Bronchial epithelial cell (primary cell): ENCODE measurements at places on chromosomes 5 and 9.

GRCh38 chr9:113563826-113564497, 100.4 kb downstream of the RGS3 start:
- DNase-seq = no peak

- no peak for DNase-seq
Observed at GRCh38 chr5:20030125-20030524, 42.1 kb upstream of the CDH18 start.

- no peak for DNase-seq
Observed at GRCh38 chr5:131758520-131758900, 38.3 kb downstream of the FNIP1 start.

- DNase-seq = no peak
Observed at GRCh38 chr5:168925160-168925559, 346.0 kb upstream of the PANK3 start.

DNA sequence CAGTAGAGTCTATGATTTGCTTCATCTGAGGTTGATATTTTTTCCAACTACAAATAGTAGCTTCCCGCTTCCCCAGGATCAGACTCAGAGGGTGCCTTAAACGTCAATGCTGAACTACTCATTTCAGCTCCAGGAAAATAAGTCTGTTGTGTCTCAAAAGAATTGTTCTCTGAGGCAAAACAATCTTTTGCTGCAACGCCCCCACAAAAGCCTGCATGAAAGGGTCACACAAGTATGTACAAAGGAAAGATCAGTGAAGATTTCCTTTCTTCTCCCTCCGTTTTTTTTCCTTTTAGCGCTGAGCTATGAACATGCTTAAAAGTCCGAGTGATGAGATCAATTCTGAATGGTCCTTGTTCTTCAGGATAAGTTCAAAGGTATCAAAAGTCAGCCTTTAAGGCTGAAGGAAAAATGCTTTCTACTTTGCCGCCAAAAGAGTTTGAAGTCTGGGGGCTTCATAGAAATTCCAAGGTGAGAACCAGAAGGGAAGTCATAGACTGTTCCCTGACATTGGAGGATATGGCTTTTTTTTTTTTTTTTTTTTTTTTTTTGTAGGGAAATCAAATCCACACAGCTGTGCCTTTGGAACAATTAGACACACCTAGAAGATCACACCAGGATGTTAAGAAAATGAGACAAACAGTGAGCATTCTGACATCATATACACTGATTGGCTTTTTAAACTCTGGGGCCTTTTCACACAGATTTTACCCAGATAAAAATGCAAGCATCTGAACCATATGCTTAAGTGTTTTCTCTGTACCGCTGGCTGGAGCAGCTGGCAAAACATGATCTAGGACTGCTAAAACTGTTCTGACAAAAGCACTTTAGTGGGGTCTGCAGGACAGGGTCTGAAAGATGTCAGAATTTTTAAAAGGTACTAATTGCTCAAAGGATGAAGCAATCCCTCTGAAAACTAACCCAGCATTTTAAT, 329.3 kb downstream of the ENC1 start:
- no peak for DNase-seq

- DNase-seq = no peak
Observed at GRCh38 chr5:18563853-18564252, 929.6 kb downstream of the TAF11L14 start.

GRCh38 chr5:177440211-177440989, 6.2 kb upstream of the PRR7 start:
- DNase-seq = no peak

GRCh38 chr9:98807070-98807813, at the start of gene GALNT12:
TSS of gene GALNT12 (plus strand) at chr9:98807670. CDS start at chr9:98807699, 29 bp downstream.
- no peak for DNase-seq

DNA sequence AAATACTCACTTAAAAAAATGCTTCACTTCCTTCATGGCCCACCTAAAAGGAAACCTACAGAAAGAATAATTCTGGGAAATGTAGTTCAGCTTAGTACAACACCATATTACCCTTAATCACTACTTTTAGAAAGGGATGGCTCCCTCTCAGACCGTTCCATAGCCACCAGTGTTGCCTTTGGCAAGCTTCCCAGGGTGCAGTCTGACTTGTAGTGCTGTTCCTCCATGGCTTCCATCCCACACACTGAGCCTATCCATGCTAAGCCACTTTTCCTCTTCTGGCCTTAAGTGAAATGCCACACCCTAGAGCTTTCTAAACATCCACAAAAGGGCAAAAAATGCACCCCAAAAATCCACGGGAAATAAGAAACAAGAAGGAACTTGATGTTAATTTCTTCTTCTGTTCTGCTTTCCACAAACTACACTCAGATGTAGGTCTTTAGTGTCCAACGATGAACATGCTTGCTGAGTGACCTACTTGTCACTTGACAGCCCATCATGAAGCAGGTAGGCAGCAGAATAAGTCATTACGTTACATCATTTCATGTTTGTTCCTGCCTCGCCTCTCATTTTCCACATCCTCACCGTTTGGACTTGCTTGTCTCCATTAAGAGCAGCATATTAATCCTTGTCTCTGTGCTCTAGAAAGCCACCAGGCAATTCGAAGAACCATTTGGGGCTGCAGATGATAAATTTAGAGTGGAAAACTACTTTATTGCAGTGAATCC, 391.1 kb upstream of the GRAMD2B start:
- DNase-seq = peak; percentile 69

DNA sequence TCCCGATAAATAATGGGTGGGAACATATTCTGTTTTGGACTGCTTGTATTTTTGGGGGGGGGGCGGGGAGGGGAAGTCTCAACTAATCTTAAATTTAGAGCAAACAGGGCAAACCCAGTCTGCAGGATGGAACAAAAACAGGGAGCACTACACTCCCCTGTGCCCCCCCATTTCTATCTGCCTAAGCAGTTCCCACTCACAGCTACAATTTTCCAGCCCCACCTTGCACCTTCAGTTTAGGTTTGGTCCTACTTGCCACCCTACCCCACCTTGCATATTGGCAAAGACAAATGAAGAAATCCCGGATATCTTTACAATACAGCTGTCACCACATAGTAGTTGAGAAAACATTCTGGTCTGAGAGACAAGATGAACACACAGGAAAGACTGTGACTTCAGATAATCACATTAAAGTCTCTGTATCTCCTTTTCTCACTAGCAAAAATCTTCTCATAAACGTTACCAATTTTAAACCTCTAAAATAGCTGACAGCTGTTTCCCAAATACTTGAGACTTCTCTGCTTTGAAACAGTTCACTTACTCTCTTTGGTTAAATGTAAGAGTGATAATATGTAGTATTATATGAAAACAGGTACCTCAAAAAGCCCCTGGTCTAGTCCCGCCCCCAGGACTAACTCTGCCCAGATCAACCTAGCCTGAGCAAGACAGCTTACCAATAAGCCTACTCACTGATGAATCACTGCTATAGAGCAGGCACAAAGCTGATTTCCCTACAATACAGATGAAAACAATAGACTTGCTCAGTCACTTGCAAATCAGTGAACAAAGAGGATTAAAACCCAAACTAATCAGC, 5.2 kb upstream of the RAPGEF6 start:
- DNase-seq = peak; percentile 83

DNA sequence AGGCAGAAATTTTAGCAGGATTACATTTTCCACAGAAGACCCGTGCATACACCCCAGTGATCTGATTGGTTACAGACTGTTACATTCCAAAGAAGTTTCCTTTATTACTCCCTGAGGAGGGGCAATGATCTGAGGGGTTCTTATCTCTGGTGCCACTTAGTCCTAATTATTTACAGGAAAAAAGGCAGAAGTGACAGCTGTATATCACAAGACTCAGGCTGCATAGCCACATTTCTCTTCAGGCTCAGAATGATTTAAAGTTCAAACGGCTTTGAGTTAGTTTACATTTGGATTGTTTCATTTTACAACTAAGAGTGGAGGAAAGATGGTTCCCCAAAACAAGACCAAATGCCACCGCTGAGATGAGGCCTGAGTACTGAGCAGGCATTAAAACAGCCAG, 17.3 kb downstream of the NAIF1 start:
- no peak for DNase-seq

GRCh38 chr5:138753794-138754698, 821 bp downstream of the CTNNA1 start:
- peak; percentile 69 for DNase-seq

DNA sequence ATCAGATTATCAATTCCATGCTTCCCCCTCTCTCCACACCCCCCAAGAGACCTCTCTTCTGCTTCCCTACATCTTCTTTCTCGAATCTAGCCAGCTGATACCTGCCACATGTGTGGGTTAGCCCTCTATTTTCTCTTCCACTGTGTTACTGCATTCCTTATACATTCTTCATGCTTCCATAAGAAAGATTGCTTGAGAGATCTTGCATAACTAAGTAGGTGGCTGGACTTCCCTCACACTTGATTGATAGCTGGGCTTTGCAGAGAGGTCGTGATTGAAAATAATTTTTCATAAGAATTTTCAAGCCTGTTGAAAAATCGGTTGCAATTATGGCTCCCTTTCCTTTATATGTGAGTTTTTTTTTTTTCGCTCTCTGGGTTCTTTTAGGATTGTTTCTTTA, 33.0 kb upstream of the PANK3 start:
- peak; percentile 27 for DNase-seq

DNA sequence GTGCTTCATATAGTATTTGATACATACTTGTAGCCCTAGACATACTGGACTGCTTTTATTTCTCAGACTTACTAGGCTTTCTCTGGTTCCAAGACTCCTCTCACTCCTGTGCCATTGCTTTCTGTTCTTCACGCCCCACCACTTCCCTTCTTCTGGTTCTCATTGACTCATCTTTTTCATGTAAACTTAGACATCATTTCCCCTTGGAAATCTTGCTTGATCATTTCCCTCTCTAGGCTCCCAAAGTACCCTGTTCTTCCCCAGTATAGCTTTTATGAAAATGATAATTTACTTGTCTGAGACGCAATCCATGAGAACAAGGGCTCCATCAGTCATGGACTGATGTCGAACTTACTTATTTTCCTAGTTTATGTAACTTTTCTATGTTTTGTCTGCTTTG, 83.5 kb downstream of the TLR4 start:
- DNase-seq = no peak

DNA sequence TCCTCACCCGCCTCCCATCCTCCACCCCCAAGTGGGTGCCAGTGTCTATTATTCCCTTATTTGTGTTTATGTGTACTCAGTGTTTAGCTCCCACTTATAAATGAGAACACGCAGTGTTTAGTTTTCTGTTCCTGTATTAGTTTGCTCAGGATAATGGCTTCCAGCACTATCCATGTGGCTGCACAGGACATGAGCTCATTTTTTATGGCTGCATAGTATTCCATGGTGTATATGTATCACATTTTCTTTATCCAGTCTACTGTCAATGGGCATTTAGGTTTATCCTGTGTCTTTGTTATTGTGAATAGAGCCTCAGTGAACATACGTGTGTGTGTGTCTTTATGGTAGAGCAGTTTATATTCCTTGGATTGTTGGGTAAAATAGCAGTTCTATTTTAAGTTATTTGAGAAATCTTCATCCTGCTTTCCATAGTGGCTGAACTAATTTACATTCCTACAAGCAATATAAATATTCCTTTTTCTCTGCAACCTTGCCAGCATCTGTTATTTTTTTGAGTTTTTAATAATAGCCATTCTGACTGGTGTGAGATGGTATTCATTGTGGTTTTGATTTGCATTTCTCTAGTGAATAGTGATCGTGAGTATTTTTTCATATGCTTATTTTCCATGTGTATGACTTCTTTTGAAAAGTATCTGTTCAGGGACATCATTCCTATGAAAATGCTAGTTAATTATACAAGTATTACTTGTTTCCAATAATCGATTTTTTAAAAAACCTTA, 164.0 kb upstream of the CCDC152 start:
- no peak for DNase-seq

- DNase-seq = no peak
Observed at GRCh38 chr5:109743041-109743531, 53.4 kb downstream of the MAN2A1 start.

- no peak for DNase-seq
Observed at GRCh38 chr9:120556775-120557174, 23.2 kb downstream of the CDK5RAP2 start.

DNA sequence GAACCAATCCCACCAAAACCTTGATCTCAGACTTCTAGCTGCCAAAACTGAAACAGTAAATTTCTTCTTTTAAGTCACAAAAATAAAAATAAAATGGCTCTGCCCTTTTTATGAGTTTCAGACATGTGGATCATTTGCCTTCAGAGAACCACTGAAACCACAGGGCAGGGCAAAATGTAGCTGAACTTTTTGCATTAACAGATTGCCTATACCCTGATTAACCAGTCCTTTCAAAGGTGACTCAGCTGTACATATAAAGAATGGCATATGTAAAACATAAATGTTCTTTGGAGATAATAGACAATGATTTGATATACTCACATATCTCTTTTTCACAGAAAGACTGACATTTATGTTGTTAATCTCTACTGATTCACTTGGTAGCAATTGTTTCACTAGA, 187.1 kb upstream of the GRIN3A start:
- no peak for DNase-seq

GRCh38 chr9:89412541-89412940, 85.4 kb downstream of the SEMA4D start:
- no peak for DNase-seq

- DNase-seq = no peak
Observed at GRCh38 chr5:140282266-140282665, 20.6 kb downstream of the PFDN1 start.

DNA sequence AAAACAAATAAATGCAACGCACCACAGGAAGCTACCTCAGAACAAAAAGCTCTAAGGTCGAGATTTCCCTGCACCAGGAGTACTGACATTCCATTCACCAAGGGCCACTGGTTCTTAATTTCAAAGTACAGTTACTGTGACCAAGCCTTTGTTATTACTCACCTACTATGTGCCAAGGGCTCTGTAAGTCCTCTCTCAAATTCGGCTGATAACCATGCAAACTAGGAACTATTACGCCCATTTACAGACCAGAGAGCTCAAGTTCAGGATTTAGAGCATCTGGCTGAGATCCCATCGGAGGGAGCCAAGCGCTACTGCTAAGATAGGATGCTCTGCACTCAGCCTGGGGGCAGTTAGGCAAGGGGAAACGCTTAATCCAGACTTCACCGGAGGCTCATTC, 5.6 kb downstream of the MYO10 start:
- no peak for DNase-seq
